CD4-positive, alpha-beta T cell treated with Interleukin-4 for 1 hour (primary cell): ENCODE measurements at places on chromosomes 4 and X.

GRCh38 chr4:162229670-162230069, 65.9 kb upstream of the FSTL5 start:
- DNase-seq, result no peak

- DNase-seq, result no peak
Measured at GRCh38 chrX:136827026-136827425, 46.3 kb upstream of the ARHGEF6 start.

DNA sequence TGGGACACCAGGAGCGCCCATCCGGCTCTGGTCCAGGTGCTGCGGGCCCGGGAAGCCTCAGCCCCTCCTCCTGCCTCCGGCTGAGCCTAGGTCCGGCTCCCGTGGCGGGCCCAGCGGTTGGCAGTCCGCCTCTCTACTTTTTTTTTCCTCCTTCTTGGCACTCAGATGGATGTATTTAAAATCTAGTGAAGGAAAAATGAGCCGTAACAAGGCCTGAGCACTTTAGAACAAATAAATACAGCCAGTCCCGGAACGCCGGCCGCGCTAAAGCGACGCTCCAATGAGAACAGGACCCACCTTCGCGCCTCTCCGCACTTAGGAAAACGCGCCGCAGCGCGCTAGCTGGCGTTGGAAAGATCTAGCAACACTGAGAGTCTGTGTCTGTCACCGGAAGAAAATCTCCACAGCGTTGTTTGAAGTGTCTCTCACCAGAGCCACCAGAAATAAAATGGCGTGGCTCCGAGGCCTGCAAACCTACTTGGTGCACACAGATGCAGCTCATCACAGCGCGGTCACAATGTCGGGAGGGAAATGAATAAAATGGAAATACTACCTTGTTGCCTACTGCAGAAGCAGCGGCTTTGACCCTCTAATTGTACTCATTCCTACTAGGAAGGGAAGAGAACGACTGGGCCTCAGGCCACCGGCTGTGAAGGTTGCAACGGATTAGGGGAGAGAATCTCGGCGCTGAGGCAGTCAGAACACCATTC, 4.7 kb downstream of the NEUROG2 start:
- no peak for DNase-seq

DNA sequence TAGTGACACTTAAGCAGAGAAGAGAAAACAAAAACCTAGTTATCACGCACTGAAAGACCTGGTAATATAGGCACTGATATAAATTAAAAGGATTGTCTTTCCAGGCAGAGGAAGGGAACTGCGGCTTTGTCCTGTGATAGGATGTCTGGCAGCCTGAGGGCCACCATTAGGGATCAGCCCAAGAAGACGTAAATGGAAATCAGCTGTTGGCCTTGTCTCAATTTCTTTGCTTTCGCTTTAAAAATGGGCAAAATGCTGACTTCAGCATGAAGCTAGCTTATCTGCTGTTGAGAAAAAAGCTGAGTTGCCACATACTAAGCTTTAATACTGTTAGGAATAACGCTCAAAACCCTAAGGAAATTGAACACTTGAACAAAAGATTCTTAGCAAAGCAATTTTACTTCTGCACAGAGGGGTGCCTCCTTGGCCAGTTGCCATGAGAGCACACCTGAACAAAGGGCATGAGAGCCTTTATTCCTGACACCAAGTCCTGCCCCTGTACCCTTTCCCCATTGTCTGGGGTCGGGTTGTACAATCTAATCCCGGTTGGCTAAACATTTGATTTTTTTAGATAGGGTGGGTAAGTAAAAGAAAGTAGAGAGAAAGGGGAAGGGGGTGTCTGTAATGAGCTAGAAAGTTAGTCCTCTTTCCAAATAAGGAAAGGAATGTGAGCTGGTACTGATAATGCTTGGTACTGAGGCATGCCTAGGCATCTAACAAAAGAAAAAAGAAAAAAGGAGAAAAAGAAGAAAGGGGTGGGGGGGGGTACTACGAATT, 85.1 kb upstream of the UCP1 start:
- DNase-seq, result no peak

GRCh38 chr4:65450899-65451298, 219.4 kb downstream of the EPHA5 start:
- DNase-seq, result no peak

GRCh38 chr4:121846662-121847061, 23.0 kb upstream of the CCNA2 start:
- DNase-seq, result no peak

DNA sequence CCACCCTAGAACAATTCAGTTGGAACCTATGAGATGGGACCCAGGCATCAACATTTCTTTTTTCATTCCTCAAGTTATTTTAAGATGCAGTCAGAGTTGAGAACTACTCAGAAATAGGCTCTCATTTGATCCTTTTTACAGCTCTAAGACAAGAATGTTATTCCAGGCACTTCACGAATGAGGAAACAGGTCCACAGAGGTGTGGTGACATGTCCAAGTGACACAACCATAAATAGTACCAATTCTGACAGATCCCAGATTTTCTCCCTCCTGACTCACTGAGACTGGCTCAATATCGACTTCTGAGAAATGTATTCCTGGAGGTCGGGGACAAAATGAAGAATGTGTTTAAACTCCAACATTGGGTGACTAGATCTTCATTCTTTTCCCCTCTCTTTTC, 11.1 kb downstream of the TCEANC start:
- DNase-seq, result no peak

DNA sequence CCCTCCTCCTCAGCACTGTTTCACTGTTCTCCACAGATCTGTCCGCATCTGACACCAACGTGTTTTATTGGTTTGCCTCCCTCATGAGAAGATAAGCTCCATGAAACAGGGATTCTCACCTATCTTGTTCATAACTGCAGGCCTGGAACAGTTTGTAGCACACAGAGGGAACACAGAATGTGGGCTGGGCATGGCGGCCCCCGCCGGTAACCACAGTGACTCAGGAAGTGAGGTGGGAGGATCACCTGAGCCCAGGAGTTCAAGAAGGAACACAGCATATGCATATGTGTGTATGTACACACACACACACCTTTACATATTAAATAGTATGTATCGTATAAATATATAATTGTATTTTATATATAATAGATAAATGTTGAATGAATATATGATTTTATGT, 168.6 kb downstream of the AFAP1 start:
- DNase-seq, result no peak

- DNase-seq, result no peak
Measured at GRCh38 chrX:110414273-110414672, 55.6 kb downstream of the RTL9 start.

GRCh38 chr4:138405466-138405891, 163.3 kb upstream of the SLC7A11 start:
- DNase-seq, result no peak

- no peak for DNase-seq
Measured at GRCh38 chr4:80948141-80948540, 82.4 kb upstream of the BMP3 start.

GRCh38 chr4:156553659-156554058, 417.9 kb downstream of the PDGFC start:
- no peak for DNase-seq

GRCh38 chr4:7947927-7948326, 8.3 kb upstream of the AFAP1 start:
- DNase-seq, result peak; percentile 34

DNA sequence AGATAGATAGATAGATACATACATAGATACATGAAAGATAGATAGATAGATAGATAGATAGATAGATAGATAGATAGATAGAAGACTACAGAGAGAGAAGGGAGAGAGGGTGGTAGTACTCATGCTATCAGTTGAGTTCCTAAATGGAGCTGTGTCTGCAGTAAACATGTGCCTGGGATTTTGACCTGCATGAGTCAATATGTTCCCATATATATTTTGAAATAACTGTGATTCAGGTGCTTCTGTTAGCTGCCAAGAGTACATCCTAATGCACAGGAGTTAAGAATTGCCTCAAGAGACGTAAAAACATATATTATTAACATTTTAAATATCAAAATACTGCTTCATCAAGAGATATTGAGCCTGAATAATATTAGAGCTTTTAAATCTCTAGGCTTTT, 379.4 kb downstream of the GRXCR1 start:
- DNase-seq, result no peak

- no peak for DNase-seq
Measured at GRCh38 chr4:59222221-59222620, 1977.9 kb upstream of the ADGRL3 start.

- DNase-seq, result no peak
Measured at GRCh38 chr4:9989918-9990635, 31.2 kb downstream of the SLC2A9 start.

GRCh38 chr4:4408132-4408523, 21.2 kb downstream of the NSG1 start:
- no peak for DNase-seq

- no peak for DNase-seq
Measured at GRCh38 chrX:104929324-104929723, 291.2 kb downstream of the TEX13A start.

DNA sequence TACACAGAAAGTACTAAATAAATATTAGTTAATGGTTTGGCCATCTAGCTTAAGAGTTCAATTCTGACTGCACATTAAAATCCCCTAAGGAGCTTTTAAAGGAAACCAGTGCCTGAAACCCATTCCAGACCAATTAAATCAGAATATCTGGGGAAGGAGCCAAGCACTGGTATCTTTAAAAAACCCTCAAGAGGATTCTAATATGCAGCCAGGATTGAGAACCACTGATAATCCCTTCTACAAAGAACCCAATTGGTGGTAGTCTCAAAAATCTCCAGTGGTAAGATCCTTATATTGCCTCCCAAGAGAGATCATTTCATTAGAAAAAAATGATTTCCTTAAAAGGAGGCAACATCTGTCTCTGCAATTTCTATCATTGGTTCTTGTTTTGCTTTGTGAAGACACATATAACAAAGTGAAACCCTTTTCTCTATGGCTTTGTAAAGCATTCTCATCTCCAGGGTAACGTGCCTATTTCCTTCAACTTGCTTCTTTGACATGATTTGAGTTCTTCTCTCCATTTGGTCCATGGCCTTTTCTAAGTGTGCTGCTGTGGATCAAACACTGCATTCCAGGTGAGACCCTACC, 3.5 kb downstream of the GPR34 start:
- DNase-seq, result no peak

DNA sequence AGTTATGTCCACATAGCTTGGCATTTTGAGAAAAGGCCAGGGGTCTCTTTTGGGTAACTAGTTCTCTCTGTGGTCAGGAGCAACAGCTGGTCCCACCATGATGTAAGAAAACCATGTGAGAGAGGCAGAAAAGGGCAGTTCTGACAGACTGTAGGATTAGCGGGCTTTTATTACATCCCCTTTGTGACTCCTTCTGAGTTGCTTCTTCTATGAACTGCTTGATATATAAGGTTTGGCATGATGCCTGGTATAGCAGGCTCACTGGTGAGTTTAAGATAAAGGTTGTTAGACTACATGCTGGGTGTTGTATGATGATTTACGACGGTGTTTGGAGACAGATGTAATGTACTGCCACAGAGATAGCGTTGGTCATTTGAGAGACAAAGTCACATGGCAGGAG, 2308.1 kb upstream of the AGA start:
- DNase-seq, result no peak

- DNase-seq, result peak; percentile 23
Measured at GRCh38 chr4:77820649-77821561, 1.7 kb upstream of the CNOT6L start.

DNA sequence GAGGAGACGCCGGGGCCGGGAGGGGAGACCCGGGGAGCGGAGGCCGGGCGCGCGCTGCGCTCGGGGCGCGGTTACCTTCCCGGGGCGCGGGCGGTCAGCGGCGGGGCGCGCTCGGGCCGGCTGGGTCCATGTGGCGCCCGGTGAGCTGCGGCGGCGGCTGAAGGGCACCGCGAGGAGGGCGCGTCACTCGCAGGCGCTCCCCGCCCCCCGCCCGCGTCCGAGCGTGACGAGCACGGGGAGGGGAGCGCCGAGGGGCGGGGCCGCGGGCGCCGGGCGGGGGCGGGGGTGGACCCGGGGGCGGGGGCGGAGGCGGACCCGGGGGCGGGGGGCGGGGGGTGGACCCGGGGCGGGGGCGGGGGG, at the start of gene CPLX1:
Gene CPLX1 (minus strand): TSS at position 159 of the 360 bp plus-strand sequence. CDS start 1,607 bp downstream, outside the sequence.
- no peak for DNase-seq

DNA sequence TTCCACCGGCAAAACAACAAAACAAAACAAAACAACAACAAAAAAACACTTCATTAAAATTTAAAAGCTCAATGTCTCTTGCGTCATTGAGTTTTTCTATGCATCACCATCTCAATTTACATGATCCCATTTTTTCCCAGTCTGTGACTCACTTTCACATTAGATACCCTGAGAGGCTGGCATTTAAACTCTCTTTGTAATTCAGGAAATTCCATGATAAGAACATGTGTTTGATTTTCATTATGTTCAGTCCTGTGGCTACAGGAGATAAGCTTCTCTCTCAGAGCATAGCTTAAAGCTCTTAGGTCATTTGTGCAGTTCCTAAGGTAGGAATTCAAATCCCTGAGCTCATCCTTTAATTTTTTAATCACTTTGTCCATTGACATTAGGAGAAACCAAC, 104.6 kb downstream of the NBDY start:
- no peak for DNase-seq

GRCh38 chr4:173398779-173399415, at the start of gene SCRG1:
TSS of gene SCRG1 (minus strand) at chr4:173399116. CDS start at chr4:173391414, 7,702 bp downstream.
- DNase-seq, result no peak

DNA sequence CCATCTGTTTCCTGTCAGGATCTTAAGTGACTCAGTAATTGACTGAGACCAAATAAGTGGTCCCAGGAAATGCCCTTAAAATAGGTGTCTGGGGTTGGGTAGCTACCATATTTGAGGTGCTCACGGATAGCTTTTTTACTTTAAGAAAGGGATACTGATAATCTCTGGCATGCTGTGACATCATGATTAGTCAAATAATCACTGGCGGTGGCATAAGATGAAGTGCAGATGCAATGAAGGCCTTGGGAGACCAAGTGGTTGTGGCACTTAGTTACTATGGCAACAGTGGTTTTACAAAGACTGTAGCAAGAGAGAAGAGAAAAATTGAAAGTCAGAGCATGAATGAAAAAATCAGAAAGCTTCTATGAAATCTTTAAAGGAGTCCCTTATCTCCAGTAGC, 114.5 kb upstream of the SLIT2 start:
- DNase-seq, result no peak

- DNase-seq, result no peak
Measured at GRCh38 chr4:48340276-48340964, 909 bp upstream of the SLAIN2 start.

DNA sequence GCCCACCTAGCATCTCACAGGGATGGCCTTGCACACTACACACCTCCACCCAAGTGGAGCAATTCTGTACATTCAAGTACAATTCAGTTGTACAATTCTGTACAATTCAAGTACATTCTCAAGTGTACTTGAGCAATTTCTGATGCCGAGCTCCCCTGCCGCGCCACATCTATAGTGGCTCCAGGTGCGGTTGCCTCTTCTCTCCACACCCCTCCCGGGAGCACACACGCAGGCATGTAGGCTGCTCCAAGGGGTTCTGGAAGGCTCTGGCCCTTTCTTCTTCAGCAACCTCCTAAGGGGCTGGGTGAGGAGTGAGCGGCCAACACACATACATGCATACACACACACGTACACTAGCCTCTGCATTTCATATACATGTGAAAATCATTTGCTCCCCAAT, 18.9 kb upstream of the DUSP9 start:
- no peak for DNase-seq

- DNase-seq, result no peak
Measured at GRCh38 chr4:175705407-175705806, 106.7 kb downstream of the GPM6A start.

GRCh38 chr4:39259571-39260330, 77.4 kb downstream of the WDR19 start:
- no peak for DNase-seq
